ENCODE measurements at places on chromosomes 11 and 22. TPM values are rescaled to one million over a fixed set of nuclear protein-coding genes. Genes with fewer than 3 reads are reported as not detected.

The GGT1 gene
- 14.7 TPM for total RNA-seq

The RASGRP2 gene
- total RNA-seq, result 679 TPM

The MEI1 gene
- total RNA-seq, result 52.9 TPM

The LDHAL6A gene
- total RNA-seq, result 0.14 TPM

Measured in naive thymus-derived CD8-positive, alpha-beta T cell (primary cell).